ENCODE measurements at places on chromosomes 16 and 17.

DNA sequence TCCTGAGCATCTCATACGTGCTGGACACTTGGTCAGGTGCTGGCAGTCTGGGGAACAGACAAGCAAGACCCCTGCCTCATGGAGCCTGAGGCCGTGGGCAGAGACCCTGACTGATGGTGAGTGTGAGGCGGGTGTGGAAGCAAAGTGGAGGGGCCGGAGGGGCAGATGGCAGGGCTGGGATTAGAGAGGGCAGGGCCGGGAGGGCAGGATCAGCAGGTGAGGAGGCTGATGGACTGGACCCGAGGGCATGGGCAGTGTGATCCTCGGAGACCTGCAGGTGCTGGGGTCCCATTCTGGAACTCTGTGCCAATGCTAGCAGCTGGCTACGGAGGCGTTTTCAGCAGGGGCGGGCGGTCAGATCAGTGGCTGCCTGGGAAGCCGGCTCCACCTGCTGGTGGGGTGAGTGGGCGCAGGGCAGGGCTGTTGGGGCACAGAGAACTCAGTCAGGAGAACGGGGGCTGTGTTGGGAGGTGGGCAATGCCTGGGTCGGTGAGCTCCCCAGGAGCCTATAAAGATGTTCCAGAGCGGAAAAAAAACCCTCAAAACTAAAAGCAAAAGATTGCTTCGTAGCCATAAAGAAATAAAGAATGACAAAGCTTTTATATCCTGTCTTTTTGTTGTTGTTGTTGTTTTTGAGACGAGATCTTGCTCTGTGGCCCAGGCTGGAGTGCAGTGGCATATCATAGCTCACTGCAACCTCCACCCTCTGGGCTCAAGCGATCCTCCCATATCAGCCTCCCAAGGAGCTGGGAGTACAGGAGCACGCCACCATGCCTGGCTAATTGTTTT is 8.9 kb upstream of the C16orf74 start:
- no peak for DNase-seq

GRCh38 chr16:71855937-71856662 is 10.3 kb downstream of the ATXN1L start:
- DNase-seq = no peak

DNA sequence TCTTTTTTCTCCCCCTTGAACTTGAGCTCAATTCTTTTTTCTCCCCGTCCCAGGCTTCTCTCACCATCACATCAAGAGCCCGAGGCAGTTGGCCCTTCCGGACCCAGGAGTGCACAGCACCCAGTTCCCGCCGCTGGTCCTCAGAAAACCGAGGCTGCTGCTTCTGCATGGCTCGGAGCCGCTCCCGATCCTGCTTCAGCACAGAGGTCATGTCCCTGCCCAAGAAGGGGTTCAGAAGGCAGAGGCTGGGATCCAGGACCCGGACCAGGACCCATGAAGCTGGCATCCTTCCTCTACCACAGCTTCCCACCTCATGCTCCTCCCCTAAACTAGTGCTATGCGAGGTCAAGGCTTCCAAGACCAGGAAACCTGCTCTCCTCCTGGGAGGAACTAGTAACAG is 10.5 kb downstream of the PER1 start:
- DNase-seq = no peak

DNA sequence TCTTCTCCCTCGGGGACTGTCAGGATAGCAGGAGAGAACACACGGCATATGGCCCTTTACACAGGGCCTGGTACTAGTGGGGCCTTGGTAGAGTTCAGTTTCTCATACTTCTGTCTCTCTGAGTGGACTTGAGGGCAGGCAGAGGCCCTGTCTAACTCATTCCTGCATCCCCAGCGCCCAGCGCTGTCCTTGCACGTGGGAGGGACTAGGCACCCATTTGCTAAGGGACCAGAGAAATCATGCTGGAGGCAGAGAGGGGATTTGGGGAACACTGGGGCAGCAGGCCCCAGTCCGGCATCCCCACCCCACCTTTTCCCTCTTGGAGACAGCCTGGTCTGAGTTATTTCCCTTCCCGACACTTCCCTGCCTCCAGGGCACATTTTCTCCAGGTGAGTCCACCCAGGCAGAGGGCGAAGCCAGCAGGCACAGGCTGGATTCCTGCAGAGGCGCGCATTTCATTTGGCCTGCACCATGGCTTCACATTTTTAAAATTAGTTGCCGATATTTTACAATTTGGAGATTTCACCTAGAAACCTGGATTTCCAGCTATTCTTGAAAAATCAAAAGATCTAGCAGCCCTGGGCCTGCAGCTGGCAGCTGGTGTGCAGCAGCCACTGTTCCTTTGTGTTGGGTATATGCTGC is 9.7 kb upstream of the NKD1 start:
- no peak for DNase-seq

DNA sequence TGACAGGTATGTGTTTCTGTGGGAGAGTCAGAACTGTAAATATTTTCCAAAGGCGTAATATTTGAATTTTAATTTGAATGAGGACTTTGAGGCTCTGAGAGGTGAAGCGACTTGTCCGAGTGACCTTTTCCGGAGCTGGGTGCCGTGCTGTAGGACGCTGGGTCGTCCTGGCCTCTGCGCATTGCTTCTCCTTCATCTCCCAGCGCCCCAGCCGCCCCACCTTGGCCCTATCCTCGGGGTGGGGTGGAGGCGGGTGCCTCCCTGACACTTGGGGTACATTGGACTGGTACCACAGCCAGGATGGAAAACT is 147.8 kb downstream of the SPECC1 start:
- DNase-seq = no peak

DNA sequence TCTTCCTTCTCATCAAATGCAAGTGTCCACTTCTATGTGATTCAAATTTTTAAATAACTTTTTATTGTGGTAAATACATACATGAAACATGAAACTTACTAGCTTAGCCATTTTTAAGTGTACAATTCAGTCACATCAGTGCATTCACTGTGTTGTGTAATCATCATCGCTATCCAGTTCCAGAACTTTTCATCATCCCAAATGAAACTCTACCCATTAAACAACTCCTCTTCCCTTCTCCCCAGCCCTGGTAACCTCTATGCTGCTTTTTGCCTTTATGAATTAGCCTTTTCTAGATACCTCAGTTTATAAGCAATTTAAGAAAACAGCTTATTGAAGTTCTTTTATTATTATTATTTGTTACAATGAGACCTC is 41.1 kb upstream of the IL34 start:
- DNase-seq = no peak

DNA sequence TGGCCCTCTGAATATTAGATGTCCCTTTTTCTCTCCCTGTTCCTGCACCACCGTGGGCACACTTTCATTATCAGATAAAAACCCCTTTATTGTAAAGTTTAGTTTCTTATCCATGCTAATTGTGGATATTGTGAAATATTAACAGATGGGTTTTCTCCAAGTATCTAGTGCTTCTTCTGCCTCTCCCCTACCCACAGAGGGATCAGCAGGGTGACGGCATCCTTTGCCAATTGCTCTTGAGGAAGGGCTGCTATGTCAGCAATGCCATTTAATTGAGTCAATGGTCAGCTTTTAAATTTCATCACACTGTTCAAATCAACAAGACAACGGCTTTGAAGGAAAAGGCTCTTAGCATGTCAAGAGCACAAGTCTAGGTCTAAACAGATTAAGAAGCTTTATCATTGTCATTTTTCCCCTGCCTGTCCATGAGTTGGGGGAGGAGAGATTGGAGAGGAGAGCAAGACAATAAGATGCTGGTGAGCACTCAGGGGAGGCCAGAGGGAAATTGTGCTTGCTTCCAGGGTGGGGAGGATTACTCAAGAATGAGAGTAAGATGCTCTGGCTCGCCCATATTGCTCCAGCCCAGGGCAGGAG is 443.0 kb upstream of the CCL2 start:
- no peak for DNase-seq

DNA sequence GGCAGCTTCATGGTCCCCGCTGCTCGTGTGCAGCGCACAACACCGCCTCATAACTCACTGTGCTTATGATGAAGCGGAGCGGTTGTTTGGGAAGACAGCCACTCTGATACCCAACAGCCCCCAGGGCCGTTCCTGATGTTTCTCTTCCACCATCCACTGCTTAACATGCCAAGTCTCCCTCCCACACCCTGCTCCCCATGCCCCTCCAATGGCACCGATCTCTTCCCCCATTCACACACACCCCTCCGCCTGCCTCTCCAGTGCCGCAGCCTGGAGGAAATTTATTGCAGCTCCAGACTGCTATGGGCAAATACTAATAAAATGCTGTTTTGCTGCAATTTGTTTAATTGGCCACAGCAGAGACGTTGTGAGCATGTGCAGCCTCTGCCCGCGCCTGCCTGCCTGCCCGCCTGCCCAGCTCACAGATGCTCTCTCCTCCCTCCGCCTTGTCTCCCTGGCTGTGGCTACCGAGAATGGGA is 80.3 kb upstream of the LHX1 start:
- no peak for DNase-seq

DNA sequence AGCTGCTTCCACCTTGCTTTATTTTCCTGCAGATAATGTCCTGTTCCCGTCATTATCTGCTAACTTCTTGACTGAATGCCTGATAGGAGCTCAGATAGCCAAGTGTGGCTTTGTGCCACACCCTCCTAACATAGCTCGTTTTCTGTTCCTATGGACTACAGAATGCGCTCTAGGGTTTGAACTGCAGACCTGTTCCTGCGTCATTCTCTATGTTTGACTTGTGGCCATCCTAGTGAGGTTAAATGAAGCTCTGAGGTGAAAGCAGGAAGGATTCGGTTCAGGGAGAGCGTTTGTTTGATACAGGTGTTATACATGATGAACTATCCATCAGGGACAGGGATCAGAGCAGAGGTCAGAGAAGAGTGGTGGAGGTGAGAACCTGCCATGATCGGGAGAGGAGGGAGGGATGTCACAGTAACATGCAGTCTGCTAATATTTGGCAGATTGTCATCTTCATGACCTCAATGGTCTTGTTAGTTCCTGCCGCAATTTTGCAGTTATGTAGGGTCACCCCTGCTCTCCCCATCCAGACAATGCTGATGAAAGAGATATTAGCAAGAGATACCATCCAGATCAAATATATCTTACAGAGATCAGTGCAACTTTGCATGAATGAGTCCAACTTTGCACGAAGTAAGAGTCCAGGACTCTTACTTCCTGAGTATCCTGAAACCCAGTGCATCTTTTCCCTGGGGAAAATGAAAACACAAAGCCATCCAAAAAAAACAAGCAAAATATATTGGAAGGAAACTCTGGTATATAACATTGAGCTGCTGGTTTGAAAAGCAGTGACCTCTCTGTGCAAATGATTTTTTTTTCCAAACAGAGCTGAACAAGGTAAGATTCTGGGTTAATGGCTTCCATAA is 32.8 kb downstream of the MPHOSPH6 start:
- no peak for DNase-seq

- DNase-seq = no peak
Measured at GRCh38 chr17:37392024-37392590, 14.5 kb downstream of the ACACA start.

DNA sequence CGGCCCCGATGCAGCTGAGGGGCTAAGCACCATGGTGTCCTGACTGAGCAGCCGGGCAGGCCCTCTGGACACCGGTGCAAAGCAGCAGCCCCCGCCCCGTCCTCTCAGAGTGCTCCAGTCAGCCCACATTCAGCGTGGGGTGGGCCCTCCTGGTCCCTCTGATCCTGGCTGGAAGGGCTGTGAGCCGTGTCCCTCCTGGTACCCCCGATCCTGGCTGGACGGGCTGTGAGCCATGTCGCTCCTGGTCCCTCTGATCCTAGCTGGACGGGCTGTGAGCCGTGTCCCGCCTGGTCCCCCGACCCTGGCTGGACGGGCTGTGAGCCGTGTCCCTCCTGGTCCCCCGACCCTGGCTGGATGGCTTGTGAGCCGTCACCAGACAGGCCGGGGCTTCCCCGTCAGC is 26.9 kb upstream of the ACSF3 start:
- no peak for DNase-seq

DNA sequence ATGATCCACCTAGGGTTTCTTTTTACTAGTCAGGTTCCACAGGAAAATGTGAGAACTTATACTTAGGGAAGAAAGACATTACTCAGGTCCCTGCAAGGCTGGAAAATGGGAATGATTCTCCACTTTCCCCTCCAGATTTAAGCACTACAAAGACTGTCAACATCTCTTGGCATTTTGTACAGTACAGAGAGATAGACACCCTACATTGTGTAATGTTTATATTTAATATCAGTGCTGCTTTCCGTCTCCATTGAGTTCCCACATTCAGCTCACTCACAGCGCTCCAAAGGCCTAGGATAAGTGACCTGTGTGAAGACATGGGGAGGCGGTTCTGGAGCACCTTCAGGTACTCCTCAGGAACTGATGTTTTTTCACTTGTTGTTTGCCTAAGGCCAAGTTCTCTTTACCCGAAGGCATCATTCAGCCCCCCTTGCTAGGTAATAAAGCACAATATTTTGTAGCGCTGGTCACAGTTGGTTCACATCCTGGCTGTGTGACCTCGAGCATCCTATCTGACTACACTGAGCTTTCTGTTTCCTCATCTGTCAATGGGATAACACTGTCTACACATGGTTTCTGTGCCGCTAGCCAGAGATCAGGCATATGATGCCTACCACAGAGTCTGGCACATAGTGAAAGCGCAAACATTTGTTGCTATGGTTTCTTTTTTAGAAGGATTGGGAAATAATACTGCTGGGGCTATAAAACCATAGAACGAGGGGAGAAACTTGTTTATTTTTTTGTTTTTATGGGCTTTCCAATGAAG is 226.6 kb downstream of the ZFHX3 start:
- no peak for DNase-seq

DNA sequence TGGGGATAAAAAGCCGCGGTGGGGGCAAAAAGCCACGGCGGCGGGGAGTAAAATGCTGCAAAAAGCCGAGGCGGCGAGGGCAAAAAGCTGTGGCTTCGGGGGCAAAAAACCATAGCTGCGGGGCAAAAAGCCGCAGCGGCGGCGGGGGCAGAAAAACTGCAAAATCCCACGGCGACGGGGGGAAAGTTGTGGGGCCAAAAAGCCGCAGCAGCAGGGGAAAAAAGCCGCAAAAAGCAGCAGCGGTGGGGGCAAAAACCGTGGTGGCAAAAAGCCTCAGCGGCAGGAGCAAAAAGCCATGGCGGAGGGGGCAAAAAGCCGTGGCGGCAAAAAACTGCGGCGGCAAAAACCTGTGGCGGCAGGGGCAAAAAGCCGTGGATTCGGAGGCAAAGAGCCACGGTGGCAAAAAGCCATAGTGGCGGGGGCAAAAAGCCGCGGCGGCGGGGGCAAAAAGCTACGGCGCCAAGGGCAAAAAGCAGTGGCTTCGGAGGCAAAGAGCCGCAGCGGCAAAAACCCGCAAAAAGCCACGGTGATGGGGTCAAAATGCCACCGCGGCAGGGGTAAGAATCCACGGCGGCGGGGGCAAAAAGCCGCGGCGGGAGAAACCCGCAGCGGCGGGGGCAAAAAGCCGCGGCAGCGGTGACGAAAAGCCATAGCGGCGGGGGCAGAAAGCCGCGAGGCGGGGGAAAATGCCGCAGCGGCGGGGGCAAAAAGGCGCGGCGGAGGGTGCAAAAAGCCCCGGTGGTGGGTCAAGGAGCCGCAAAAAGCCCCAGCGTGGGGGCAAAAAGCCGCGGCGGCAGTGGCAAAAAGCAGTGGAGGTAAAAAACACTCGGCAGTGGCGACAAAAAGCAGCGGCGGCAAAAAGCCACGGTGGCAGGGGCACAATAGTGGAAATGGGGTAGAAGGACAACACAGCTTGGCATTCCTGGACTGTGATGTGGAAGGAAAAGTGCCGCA is 192.8 kb downstream of the SHCBP1 start:
- no peak for DNase-seq
